A549 treated with Hydrocortisone at 1 μM for 4 hours (cell line): ENCODE measurements at places on chromosomes 16 and 17. TPM values are rescaled to one million over a fixed set of nuclear protein-coding genes. Genes with fewer than 3 reads are reported as not detected.

ZCCHC14 gene
- total RNA-seq: 6.5 to 8.8 TPM (median 8.2 TPM) in 5 replicates

ORC6 gene
- 41.4 to 46.6 TPM (median 43.0 TPM) in 5 replicates for total RNA-seq

DNAJA2 gene
- total RNA-seq: 67.1 to 81.3 TPM (median 72.1 TPM) in 5 replicates

TPSAB1 gene
- total RNA-seq: 0.28 TPM in 1 of 5 replicates, not detected in the others

SLC16A11 gene
- not detected in 5 replicates for total RNA-seq
